ENCODE measurements at places on chromosomes 13 and 19. TPM values are rescaled to one million over a fixed set of nuclear protein-coding genes. Genes with fewer than 3 reads are reported as not detected.

CPB2 gene
- total RNA-seq: not detected

TUBA3C gene
- total RNA-seq: not detected

COL5A3 gene
- total RNA-seq: 1.1 TPM

PGLYRP2 gene
- 0.08 TPM for total RNA-seq

GPR4 gene
- not detected for total RNA-seq

GDF15 gene
- not detected for total RNA-seq

NOVA2 gene
- 0.30 TPM for total RNA-seq

SCAF1 gene
- 66.4 TPM for total RNA-seq

KLK8 gene
- not detected for total RNA-seq

VSTM2B gene
- not detected for total RNA-seq

LHB gene
- total RNA-seq: 0.88 TPM

NAT14 gene
- total RNA-seq: 11.9 TPM

SHANK1 gene
- total RNA-seq: not detected

STARD13 gene
- 0.20 TPM for total RNA-seq

- peak; percentile 52 for DNase-seq
Observed at GRCh38 chr19:10189616-10190015, 5.1 kb downstream of the DNMT1 start.

DNA sequence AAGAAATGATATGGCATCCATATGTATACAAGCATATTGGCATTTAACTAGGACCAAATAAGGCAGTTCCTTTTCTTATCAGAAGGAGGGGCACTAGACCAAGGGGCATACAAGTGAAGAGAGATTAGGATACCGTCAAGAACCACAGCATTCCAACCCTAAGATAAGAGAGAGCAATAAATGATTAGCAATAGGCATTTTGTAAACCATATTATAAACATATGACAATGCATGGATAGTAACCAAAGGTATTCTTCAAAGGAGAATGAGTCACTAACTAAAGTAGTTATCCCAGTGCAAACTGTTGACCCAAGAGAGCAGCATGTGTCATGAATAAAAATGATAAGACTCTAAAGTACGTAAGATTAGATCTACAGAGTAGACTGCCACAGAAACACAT lies 500.9 kb upstream of the HTR2A start:
- no peak for DNase-seq

DNA sequence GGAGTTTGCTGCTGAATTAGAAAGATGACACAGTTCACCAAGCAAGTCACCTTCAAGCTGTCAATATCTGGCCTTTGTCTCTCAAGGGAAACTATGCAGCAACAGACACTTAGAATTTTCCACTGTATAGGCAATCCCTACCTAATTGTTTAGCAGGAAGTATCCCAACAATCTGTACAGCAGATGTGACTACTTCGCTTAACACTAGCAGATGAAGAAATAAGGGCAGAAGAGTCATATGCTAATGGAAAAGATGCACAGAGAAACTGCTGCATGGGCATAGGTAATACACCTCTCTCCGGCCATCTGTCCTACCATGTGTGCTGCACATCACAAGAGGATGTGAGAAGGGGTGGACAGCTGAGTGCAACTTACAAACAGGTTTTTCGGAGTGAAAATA lies 851.2 kb downstream of the PCDH9 start:
- no peak for DNase-seq

GRCh38 chr13:42280537-42280936 lies 8.6 kb downstream of the AKAP11 start:
- no peak for DNase-seq

GRCh38 chr13:51961493-51962403 lies 49.5 kb downstream of the ATP7B start:
- no peak for DNase-seq

GRCh38 chr19:17254636-17255035 lies 8.9 kb upstream of the NR2F6 start:
- DNase-seq: no peak

DNA sequence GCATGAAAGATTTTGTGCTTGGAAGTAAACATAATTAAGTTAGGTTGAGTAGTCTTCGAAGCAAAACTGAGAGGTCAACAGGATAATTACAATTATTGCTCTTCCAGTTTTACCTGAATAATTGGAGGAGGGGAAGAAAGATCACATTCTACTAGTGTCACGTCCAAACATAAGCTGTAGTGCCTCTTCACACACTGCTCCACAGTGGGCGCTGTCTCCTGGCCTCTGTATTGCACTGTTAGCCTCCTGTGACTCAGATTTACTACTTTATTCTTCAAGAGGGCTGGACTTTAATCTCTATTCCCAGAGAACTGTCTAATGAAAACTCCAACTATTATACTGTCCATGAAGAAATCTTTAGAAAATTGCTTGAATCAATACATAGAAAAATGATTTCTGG lies 62.9 kb downstream of the TRPC4 start:
- no peak for DNase-seq

DNA sequence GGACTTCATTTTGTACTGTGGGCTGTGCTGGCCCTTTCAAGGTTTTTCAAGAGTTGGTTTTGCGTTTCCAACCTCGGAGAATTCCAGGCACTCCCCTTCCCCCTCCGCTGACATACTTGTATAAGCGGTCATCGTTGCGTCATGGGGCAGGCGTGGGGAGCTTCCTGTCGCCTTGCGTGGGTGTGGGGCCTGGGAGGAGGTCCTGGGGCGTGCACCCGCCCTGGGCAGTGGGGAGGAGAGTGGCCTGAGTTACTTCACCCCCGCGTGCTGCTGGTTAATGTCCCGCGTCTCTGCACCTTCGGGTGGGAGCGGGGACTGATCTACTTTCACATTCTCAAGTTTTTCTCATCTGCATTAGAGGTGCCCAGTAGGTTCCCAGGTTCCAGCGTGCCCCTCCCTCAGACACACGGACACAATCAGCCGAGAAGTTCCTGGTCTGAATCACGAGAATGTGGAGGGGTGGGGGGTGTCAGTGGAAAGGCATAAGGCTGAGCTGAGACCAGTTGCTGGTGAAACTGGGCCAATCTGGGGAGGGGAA lies 4.1 kb downstream of the IER2 start:
- peak; percentile 67 for DNase-seq

- DNase-seq: no peak
Observed at GRCh38 chr13:34207872-34208271, 389.9 kb downstream of the RFC3 start.

- no peak for DNase-seq
Observed at GRCh38 chr19:29724102-29724641, 9.1 kb upstream of the C19orf12 start.

DNA sequence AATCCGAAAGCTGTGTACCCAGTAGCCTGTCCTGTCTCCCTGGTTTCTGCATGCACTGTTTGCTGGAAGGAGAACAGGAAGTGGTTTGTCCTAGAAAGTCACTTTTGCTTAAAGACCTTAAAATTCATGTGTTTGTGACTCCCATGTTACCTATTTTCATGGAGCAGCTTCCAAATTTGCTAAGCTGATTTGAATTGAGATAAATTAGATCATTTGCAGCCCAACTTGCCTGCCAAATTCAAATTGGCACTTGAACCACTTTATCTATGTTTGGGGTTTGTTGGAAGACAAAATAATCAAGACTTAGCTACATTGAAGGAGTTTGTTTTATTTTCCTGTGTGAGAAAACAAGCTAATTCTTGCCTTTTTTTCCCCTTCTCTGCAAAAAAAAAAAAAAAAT lies 532.5 kb downstream of the DIAPH3 start:
- DNase-seq: no peak

GRCh38 chr13:36992362-36992761 lies 6.8 kb downstream of the ALG5 start:
- DNase-seq: no peak

DNA sequence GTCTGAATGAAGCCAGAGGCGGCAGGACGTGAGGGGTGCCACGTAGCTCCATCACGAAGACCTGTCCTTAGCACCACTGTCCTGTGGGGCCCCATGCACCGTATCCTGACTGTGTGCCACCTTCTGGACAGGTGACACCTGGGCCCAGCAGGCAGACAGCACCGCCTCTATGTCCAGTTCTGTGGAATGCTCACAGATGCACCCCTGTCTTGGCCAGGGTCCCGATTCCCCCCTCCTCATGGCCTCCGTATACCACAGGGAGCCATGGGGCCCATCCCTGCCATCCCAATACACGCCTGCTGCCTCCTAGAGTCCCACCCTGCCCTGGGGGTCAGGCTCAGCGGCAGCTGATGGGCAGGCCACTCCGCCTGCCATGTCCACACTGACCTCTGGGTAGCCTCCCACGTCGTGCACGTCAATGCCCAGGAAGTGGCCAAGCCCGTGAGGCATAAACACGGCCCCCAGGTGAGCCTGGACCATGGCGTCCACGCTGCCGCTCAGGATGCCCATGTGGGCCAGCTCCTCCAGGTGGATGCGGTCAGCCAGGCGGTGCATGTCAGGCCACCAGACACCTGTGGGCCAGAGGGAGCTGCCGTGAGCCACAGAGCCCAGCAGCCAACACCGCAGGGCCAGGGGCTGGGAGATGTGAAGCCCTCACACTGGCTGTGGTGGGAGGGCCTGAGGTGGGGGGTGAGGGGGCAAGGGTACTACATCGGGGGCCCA lies 17.6 kb downstream of the CEBPG start:
- DNase-seq: no peak

GRCh38 chr19:23410155-23410554 lies 14.9 kb upstream of the ZNF91 start:
- DNase-seq: no peak

- no peak for DNase-seq
Observed at GRCh38 chr13:22081430-22081829, 410.6 kb downstream of the FGF9 start.

- DNase-seq: no peak
Observed at GRCh38 chr19:13681509-13681908, 82.8 kb upstream of the MRI1 start.

- DNase-seq: no peak
Observed at GRCh38 chr13:113216254-113217048, 7.0 kb downstream of the CUL4A start.

DNA sequence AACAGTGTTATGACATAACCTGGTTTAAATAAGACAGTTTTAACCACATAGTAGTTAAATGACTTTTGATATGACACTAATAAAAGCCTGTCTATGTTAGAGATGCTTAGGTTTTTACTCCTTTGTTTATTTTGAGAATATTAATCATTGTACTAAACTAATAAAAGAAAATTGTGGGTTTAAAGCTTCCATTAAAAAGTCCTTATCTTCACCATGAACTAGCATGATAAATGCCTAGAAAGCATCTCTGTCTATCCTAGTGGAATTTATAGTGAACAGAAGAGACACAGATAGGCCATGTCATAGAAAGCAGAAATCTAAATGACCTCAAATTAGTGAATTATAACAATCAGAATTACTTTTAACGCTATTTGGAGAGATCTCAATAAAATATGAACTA lies 255.2 kb downstream of the PCDH9 start:
- no peak for DNase-seq

DNA sequence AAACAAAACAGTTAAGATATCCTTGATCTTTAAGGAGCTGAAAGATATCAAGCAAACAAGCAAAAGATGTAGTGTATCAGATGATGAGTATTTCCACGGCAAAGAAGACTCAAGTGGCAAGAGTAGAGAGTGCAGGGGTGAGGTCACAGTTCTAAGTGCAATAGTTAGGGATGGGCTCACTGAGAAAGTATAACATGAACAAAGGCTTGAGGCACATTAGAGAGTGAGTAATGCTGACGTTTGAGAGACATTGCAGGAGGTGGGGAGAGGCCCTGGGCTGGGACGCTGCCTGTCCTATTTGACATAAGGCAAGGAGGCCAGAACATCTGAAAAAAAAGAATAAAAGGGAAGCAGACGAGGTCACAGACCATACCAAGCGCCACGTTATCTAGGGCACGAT lies 1.4 kb downstream of the DUXA start:
- DNase-seq: no peak

DNA sequence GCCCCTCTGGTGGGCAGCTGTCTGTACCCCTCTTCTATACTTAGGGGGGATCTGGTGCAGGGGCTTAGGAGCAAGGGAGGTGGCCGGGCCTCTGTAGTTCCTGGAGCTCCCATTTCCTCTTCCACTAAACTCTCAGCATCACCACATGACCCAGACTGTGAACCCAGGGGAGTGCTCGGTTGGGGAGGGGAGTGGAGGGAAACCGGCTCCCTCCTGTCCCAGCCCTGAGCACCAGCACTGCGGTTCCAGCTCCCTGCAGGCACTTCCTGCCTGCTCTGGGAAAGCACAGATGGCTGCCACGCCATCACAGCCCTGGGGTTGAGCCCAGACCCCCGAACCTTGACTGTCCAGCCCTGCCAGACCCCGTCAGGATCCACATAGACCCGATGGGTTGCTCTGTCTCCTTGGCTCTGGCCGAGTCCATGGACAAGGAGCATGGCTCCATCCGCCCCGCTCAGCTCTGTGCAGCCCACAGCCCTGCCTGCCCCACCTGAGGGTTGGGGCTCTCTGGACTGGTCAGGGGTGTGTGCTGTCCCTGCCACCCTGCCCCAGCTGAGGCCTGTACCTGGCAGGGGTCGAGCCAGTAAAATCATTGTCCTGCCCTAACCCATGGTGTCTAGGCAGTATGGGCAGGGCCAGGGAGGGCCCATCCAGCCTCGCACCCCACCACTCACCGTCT lies 36.0 kb upstream of the SLC7A10 start:
- DNase-seq: no peak

DNA sequence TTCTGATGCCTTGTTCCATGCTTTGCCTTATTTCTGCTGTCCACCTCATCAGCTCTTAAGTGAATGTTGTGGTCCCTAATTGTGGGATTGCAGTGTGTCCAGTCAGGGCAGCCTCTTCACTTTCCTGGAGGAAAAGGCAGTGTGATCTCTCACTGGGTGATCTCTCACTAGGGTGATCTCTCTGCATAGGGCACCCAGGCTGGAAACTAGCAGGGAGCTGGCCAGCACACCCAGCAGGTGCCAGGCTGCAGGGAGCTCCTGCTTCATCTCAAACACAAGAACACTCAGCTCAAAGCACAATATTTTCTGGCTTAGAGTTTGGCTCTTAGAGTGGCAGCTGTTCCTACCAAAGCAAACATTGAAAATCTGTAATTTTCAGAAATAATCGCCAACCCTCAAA lies 36.5 kb upstream of the TSHZ3 start:
- no peak for DNase-seq

- no peak for DNase-seq
Observed at GRCh38 chr19:3220576-3220975, 3.9 kb upstream of the CELF5 start.

DNA sequence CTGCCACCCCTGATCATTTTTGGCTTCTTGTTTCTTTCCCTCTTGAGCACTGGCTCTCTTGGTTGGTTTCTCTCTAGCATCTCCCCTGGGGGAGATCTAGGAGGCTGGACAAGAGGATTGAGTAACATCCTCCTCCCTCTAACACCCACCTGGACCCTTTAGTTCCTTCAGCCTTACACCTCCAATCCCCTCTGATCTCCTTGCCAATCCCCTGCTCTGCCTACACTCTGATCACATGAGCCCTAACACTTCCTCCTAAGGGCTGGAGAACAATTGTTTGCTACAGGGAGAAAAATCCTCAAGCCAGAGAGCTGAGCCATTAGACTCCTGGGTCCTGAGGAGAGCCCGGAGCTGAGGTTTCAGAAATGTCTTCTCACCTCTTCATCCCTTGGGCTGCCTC lies 65.9 kb upstream of the ADGRL1 start:
- DNase-seq: no peak

GRCh38 chr19:30249911-30250310 lies 122.3 kb upstream of the ZNF536 start:
- no peak for DNase-seq

GRCh38 chr13:33927315-33927714 lies 109.4 kb downstream of the RFC3 start:
- DNase-seq: no peak

Measured in activated CD4-positive, alpha-beta memory T cell treated with anti-CD3 and anti-CD28 coated beads, Interleukin-2, amount 10 ng/mL, durations not matched to agents 7 days and 5 days (primary cell).